Camera-type eye (tissue), 1 donor: ENCODE measurements at places on chromosomes 2 and 18. TPM values are rescaled to one million over a fixed set of nuclear protein-coding genes. Genes with fewer than 3 reads are reported as not detected.

Gene MEP1B
- not detected for total RNA-seq

Gene EIF2AK2
- 51.0 TPM for total RNA-seq

Gene PHOSPHO2
- total RNA-seq = 19.4 TPM

Gene DYSF
- 16.5 TPM for total RNA-seq

Gene C2orf81
- 3.1 TPM for total RNA-seq

Gene OTOS
- not detected for total RNA-seq

Gene RAB10
- total RNA-seq = 116 TPM

Gene CAVIN2
- 39.8 TPM for total RNA-seq

Gene SMARCAL1
- 42.5 TPM for total RNA-seq

Gene IGFBP5
- total RNA-seq = 508 TPM

Gene YPEL5
- total RNA-seq = 128 TPM

Gene SCN9A
- 20.1 TPM for total RNA-seq

Gene LYPD6
- 18.4 TPM for total RNA-seq

Gene ERBB4
- 17.9 TPM for total RNA-seq

Gene ATP8B1
- 12.3 TPM for total RNA-seq

Gene SALL3
- 15.2 TPM for total RNA-seq

Gene DBI
- total RNA-seq = 91.2 TPM

Gene SPP2
- not detected for total RNA-seq

Gene LMAN1
- total RNA-seq = 173 TPM

Gene PKDCC
- total RNA-seq = 143 TPM

Gene TMEM169
- total RNA-seq = 19.5 TPM

Gene REG3G
- total RNA-seq = not detected

Gene STK36
- 47.2 TPM for total RNA-seq

Gene CTNNA2
- total RNA-seq = 53.4 TPM

Gene EFHD1
- total RNA-seq = 5.9 TPM

Gene ST3GAL5
- total RNA-seq = 32.7 TPM

Gene PCARE
- 57.0 TPM for total RNA-seq
